ENCODE measurements at places on chromosomes 7 and 10.

- no peak for DNase-seq
Measured at GRCh38 chr7:140231771-140232491, 55.1 kb upstream of the KDM7A start.

DNA sequence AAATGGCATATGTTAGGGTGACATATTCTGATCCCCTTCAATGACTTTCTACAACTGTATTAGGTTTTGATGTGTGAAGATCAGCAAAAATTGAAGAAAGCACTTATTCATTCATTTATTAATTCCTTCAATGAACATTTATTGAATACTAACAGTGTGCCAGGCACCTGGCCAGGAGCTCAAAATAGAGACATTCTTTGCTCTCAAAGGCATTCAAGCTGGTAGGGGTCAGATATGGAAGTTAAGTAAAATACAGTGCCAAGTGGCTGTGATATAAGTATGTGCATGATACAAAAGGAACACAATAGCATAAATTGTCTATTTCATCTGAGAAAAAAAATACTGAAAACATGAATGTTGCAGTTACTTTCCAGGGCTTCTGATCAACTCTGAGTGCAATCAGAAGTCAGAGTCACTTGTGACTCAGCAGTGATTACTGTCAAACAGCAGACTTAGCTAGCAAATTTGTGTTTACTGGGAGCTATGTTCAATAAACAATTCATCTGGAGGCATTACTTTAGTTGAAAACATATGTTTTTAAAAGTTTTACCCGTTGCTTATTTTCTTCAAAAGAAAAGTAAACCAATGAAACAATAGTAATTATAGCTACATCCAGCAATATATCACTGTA lies 60.4 kb upstream of the CACNB2 start:
- peak; percentile 27 for DNase-seq

GRCh38 chr7:51263631-51264484 lies 52.8 kb downstream of the COBL start:
- no peak for DNase-seq

GRCh38 chr10:70890917-70891431 lies 2.6 kb upstream of the PCBD1 start:
- no peak for DNase-seq

GRCh38 chr7:38142736-38143135 lies 35.3 kb upstream of the STARD3NL start:
- no peak for DNase-seq

GRCh38 chr10:18437486-18437885 lies 213.9 kb downstream of the NSUN6 start:
- DNase-seq: peak; percentile 1

DNA sequence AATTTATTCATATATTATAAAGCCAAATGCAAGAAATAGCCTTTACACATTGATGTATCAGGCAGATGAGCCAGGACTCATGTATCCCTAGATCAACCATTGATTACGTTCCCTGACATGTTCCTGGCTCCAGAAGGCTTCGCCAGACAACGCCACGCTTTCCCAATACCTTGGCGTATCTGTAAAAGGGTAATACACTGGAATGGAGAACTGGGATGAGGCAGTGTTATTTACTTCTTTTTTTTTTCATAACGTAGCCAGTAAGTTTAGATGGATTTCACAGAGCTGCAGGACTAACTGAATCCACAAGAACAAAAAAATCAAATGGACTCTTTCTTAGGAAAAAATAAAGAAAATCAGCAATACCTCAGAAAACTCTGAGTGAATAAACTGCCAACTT lies 588.1 kb upstream of the SEMA3D start:
- DNase-seq: no peak

DNA sequence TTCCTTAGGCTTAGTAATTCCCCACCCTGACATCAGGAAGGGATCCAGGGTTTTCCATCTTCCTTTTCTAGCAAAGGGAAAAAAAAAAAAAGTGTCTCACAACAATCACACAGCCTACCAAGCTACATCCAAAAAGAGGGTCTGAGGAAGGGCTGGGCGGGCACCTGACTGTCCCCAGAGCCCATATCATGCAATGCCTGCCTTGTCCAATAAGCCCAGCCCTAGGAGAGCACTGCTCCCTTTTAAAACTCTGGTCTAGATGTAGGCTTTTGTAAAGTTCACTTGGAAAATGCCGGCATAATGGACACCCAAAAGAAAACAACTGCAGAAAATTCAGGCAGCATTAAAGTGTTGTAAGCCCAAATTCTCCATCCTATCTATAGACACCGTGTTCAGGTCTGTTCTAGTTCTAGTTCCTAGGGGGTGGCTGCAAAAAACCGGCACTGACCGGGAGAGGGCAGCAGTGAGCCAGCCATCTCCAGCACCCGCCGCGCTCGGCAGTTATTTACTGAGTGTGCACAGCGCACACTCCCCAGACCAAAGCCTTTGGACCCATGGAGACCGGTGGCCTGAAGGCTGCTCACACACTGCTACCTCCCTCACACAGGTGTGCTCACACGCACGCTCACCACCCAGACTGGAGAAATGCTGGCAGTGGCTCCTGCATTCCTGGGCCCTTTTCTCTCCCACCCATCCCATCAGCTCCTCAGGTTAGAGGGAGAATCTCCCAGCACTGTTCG lies 48.7 kb downstream of the PODXL start:
- peak; percentile 74 for DNase-seq

DNA sequence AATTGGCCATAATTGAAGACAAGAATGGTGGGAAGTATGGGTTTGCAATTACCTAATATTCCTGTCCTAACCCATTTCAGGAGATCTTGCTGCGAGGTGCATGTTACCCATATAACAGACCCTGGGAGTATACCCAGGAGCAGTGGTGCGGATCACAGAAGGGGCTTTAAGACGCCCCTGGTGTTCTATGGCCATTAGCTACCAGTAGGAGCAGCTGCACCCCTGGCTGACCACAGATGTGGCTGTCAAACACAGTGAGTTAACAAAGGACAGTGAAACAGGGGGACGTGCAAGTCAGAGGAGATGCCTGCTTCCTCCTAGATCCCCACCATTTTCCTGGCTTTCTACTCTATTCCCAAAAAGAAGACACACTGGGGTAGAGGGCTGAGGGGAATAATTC lies 25.2 kb downstream of the AOC1 start:
- DNase-seq: no peak

- DNase-seq: no peak
Measured at GRCh38 chr10:43673471-43673870, 24.8 kb upstream of the ZNF32 start.

- no peak for DNase-seq
Measured at GRCh38 chr10:35316218-35316967, 19.9 kb upstream of the CCNY start.

DNA sequence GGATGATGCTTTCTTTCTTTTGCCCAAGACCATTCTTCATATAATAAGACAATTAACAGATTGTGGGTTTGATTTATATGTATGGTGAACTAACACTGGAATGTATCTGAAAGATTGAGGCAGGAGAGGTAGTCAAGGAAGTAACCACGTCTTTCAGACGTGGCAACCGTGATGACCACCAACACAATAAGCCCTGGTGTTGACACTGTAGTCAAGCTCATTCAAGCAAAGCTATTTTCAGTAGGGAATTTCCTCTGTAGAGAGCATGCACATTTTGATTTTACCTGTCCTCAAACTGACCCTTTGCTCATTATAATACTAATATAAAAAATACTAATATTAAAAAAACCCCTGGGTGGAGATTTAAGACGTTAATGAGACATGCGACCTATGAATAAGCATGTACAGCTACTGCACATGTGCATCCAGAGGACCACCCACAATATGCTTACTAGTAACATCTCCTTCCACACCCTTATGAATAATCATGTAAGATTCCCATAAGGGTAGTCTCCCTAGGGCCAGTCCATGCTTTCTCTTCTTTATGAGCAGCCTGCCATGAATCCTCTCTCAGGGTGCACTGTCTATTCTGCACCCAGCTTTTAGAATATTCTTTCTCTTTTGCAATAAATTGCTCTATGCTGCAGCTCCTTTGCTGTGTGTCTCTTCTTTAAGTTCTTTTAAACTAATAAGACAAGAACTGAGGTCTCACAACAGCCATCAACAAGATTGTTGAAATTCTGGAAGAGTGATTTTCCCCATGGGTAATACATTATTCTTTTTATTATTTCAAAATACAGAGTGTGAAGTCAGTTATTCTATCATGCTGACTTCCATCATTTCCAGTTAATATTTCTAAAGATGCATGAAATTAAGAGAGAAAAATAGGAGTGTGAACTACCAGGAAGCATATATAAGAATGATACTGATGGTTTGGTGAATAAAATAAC lies 151.3 kb upstream of the NPVF start:
- no peak for DNase-seq

GRCh38 chr10:49176310-49177268 lies 11.6 kb downstream of the TMEM273 start:
- DNase-seq: no peak

DNA sequence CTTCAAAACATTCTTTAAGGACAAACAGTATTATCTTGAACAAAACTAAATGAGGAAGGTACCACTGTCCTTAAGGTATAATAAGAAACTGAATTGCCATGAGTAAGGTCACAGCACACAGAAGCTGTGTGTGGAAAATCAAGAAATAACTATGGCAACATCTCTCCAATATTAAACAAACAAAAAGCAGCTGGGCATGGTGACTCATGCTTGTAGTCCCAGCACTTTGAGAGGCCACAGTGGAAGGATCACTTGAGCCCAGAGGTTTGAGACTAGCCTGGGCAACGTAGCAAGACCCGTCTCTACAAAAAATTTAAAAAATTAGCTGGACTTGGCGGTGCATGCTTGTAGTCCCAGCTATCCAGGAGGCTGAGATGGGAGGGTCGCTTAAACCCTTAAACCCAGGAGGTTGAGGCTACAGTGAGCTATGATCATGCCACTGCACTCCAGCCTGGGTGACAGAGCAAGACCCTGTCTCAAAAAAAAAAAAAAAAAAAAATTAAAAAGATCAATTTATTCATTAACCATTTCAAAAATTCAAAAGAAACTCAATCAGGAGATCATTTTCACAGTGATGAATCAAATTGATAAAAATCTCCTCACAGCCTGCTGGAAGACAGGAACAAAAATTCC lies 195.4 kb downstream of the SKIDA1 start:
- DNase-seq: peak; percentile 87

- no peak for DNase-seq
Measured at GRCh38 chr10:11887381-11888227, 64.4 kb downstream of the PROSER2 start.

GRCh38 chr10:7788639-7789286 lies 786 bp downstream of the ATP5F1C start:
- DNase-seq: peak; percentile 44

DNA sequence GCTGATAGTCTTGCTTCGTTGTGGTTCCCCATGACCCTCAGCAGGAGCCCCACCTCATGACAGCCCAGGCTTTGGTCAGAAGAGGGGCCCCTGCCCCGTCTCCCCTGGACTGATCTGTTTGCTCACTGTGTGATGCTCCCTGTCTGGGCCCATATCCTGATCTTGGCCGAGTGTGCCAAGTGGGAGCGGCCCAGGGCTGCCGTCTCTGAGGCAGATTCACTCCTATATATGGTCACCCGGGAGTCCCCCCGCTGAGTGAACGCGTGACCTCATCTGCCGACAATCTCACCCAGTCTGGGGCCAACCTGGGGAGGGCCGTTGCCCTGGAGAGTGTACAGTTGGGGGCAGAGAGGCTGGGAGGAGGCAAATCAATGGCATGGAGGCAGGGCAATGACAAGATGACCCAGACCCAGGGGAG lies 34.5 kb downstream of the PPIF start:
- DNase-seq: peak; percentile 89

DNA sequence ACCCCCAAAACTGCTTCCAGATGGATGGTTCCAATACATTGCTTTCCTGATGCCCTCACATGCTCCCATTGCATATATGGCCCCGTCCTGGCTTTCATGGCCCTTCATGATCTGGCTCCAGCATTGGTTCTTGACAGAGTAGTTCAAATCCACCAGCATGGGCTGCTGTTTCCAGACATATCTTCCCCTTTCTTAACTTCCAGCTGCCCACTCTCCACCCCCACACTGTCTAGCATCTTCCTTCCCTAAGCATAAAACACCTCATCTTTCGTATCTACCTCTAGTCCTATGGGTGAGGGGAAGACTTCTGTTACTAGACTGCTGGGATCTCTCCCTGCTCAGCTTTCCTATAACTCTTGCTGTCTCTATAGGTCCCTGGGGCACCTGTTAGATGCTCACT lies 13.2 kb upstream of the GOLGA7B start:
- no peak for DNase-seq

DNA sequence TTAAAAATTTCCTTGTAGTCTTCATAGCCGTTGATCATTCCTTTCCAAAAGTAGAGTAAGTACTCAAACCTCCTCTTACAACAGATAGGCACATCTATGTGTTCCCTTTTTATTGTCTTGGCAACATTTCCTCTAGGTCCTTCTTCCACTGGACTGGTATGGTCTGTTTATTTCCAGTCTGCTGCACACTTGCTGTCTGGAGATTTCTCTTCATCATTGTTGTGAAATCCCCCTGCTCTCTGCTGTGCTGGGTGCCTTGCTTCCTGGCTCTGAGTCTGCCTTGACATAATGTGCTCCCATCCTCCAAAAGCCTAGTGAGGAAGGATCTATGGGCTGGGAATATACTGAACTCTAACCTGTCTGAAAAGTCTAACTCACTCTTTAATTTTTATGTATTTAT lies 545.3 kb upstream of the VSTM2A start:
- no peak for DNase-seq

DNA sequence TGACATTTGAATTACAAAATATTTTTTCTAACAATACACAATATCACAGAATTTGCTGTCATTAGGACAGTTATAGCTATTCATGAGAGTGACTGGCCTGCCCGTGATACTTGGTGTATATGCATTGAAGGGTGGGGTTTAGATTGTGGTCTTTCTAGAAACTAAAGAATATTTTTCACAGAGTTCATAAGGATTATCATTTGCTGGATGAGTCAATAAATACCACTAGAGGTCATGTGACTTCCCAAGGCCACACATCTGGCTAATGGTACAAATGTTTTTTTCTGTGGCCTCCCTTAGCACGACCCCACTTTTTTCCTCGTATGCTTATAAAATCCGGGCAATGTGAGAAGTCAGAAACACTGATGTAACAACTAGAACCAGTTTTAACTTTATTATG lies 5.2 kb downstream of the OPTN start:
- DNase-seq: peak; percentile 32

DNA sequence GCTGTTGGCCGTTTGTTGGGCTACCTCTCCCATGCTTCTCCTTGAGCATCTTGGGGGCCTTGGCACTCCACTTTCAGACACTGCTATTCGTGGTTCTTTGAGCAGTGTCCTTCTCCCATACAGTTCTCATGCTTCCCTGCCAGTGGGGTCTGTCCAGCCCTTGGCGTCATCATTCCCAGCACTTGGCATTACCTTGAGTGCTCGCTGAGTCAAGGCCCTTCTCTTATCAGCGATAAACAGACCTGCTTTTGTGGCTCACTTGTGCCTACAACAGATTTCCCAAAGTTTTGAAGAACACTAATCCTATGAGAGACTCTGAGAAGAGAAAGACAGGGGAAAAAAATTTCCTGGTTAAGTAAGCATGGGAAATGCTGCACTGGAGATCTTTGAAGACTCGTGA lies 85.3 kb downstream of the NOC3L start:
- no peak for DNase-seq

GRCh38 chr7:44755698-44756627 lies 7.3 kb downstream of the ZMIZ2 start:
- no peak for DNase-seq

GRCh38 chr10:290026-290725 lies 154.9 kb downstream of the ZMYND11 start:
- no peak for DNase-seq

- DNase-seq: peak; percentile 61
Measured at GRCh38 chr7:128347647-128348097, 4.0 kb upstream of the RBM28 start.
